ENCODE measurements at places on chromosomes 12 and 14. TPM values are rescaled to one million over a fixed set of nuclear protein-coding genes. Genes with fewer than 3 reads are reported as not detected.

DNA sequence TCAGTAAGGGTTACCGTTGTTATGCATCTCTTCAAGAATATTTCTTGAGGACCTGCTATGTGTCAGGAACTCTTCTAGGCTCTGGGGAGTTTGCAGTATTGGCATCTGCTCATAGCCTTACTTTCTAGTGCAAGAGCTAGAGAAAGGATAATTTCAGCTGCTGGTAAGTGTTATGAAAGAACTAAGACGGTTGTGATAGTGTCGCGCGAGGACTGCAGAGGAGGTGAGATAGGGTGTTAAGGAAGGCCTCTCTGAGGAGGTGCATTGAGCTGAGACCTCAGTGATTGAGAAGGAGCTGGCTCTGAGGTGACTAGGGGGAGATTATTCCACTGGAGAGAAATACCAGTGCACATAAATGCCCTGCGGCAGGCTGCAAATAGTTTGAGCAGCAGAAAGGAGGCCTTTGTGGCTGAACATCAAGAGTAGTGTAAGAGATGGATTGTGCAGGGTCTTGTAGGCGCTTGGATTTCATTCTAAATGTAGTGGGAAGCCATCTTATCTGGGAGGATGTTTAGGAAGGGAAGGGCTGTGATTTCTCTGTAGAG, 824 bp downstream of the DDX55 start:
- DNase-seq = no peak

PDE3A gene
- 4.9 TPM for total RNA-seq

SPTLC2 gene
- 79.7 TPM for total RNA-seq

DNA sequence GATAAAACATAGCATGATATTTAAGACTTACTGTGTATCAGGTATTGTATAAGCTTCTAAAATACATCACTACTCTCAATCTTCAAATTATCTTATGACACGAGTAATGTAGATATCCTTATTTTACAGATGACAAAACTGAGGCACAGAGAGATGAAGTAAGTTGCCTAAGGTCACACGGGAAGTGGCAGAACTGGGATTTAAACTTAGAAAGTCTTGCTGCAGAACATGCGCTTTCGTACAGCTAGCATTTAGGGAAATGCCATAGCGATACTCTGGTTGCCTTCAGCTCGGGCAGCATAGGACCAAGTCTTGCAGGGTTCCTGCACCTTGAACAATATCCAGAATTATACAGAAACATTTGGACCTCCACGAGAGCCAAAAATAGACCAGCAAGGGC, 162.4 kb downstream of the BRMS1L start:
- DNase-seq = no peak

DNA sequence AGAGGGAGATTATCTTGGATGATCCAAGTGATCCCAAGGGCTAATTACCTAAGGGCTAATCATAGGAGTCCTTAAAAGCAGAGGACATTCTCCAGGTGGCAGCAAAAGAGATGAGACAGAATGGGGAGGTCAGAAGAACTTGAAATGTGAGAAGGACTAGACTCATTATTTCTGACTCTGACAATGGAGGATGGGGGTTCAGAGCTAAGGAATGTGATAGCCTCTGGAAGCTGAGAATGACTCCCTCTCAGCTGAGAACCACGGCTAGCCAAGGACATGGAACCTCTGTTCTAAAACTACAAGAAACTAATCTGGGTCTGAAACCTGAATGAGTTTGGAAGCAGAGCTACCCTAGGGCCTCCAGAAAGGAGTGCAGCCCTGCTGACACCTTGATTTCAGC, 35.6 kb upstream of the ANKS1B start:
- no peak for DNase-seq

DNA sequence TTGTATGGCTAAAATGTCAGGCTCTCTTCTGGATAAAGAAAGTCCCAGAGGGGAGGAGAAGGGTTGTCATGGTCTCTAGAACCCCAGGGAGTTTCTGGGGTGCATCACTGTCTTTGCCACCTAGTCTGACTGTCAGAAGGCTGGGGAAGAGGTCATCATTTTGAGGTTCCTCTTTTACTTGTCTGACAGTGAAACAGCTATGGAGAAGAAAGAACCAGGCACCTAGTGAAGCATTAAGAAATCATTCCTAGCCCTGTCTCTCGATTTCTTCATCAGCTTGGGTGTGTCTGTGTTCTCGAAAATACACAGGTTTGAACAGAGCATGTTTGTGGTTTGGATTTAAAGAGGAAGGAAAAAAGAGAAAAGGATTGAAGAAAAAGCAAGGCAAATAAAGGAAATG, 158.7 kb upstream of the LRIG3 start:
- DNase-seq = no peak

GRCh38 chr14:71203306-71203705, 296.0 kb downstream of the PCNX1 start:
- no peak for DNase-seq

- no peak for DNase-seq
Measured at GRCh38 chr14:93369713-93370266, 22.8 kb downstream of the COX8C start.

DNA sequence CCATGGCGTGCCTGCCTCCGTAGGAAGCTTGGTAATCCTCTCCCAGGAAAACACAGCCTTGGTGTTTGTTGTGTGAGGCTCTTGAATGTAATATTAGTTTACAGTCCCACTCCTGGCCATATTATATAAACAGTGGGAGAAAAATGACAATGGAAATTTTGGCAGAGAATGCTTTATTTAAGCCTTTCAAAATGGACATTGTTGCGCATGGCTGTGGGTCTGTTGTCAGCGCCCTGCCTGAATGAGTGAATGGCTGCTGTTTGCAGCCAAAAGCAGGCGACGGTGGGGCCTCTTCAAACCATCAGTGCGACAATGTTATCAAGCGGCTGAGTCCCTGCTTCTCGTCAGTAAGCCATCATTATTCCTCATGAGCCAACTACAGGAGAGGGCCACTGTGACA, 201.8 kb upstream of the RMST start:
- DNase-seq = no peak

DNA sequence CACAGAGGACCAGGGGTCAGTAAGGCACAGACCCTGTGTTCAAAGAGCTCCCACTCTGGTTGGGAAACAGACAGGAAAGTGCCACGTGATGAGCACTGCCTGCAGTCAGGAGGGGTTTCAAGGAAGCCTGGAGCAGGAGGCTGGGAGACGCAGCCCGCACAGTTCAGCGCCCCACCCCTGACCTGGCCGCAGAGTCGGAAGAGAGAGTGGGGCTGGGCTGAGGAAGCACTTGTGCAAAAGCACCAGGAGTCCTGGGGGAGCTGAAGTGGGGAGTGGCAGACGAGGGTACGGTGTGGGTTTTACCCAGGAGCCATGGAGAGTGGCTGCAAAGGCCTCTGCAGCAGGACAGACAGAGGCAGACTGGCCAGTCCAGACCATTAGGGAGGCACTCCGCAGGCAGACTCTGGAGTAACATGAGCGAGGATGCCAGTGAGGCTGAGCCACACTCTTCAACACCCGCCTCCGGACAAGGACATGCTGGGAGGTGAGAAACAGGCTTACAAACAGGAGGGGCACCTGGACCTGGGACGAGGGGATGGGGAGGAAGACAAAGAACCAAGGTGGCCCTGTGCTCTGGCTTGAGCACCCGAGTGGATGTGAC, 85.7 kb upstream of the GPR68 start:
- peak; percentile 78 for DNase-seq

DNA sequence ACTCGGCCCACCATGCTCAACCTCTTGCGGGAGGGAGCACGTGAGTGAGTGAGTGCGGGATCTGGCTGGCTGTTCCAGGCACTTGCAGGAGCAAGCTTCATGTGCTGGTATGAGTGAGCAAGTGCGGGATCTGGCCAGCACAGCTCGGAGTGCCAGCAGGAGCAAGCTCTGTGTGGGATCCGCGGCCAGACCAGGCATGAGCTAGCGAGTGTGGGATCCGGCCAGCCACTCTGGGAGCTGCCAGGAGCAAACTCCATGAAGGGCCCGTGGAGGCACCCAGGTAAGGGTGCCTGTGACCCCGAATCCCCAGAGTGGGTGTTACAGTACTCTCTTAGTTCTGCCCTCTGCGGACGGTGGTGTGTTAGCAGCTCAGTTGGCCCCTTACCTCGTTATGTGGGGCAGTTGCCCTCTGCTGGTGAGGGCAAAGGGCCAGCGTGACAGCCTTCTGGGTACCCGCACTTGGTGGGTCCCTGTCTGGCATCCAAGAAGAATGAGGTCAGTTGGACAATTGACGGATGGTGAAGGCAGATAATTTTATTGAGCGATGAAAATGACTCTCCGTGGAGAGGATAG, 38.3 kb downstream of the RAD51B start:
- no peak for DNase-seq

DCN gene
- 11.1 TPM for total RNA-seq

- no peak for DNase-seq
Measured at GRCh38 chr14:75824318-75824717, 157.5 kb downstream of the TGFB3 start.

SLC7A7 gene
- total RNA-seq = 117 TPM

DNA sequence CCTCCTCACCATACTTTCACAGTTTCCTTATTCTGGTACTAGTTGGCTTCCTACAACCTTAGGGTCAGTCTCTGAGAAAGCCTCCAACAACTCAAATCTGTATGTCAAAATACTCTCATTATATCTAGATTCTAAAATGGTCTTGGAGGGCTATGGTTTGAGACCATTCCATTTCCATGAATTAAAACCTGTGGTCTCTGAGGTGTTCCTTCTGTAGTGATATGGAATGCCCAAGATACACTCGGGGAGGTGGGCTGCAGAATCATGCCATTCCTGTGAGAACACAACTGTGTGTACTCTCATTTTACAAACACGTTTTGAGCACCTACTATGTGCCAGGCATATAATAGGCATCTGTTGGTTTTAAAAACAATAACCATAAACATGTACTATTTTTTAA, 74.0 kb downstream of the FERMT2 start:
- no peak for DNase-seq

DNA sequence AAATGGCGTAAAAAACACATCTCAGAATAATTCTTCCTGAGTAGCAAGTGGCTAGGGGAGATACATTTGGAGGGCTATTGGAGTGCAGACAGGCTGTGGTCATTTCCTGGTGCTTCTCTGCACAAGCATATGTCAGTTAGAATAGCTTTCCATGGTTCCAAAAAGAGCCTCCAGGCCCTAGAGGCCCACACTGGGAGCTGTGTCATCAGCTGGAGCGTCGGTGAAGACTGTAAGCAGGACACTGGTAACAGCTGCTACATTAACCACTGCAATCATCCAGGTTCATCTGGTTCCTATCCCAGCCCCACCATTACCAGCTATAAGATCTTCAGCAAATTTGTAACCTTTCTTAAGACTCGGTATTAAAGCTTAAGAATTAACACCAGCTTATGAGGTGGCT, 31.7 kb upstream of the APPL2 start:
- no peak for DNase-seq

DNA sequence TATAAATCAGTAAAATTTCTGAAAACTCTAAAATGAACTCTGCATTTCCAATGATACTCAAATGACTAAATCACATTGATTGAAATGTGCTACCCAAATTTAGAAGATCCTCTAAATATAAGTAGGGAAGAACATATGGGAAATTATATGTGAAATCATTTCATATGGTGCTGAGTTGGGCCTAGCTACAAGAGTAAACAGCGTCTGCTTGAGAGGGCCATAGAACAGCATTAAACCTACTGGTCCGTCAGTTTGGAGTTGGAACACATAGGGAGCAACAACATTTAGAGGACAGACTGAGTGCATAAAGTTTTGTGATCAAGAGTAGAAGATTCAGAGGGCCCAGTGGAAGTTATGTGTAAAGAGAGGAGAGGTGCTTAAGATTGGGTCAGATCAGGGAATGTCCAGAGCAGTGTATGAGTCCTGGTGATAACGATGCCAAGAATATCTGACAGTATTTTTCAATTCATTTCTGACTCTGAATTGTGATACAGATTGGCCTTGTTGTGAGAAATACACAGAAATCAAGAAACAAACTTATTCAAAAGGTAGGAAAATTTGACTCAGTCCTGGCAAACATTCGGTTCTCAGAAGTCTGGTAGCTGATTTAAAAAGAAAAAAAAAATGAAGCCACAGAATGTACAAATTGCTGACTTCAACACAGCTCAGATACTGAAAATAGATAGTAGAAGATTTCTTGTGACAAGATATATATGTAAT, 362.2 kb downstream of the CCDC91 start:
- no peak for DNase-seq

GRCh38 chr12:91203610-91204009, 21.0 kb upstream of the DCN start:
- DNase-seq = no peak

DNA sequence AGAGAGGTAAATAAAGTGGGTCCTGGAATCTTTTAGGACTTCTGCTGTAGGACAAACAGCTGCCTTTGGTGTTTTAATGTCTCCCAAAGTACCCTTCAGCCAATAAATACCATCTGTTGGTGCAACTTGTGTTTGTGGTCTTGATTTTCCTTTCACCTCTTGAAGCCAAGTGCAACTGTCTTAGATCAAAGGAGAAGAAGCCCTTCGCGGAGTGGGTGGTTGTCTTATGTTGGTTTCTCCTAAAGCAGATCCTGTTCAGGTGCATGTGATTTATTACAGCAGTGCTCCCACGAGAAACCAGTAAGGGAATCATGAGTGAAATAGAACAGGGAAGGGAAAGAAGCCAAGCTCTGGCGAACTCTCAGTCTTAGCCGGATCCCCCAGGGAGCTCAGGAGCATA, 27.7 kb downstream of the HRK start:
- DNase-seq = no peak

GRCh38 chr12:32918890-32919801, 22.6 kb upstream of the PKP2 start:
- DNase-seq = no peak

GRCh38 chr12:96501133-96501761, 11.9 kb downstream of the CFAP54 start:
- peak; percentile 82 for DNase-seq

DNA sequence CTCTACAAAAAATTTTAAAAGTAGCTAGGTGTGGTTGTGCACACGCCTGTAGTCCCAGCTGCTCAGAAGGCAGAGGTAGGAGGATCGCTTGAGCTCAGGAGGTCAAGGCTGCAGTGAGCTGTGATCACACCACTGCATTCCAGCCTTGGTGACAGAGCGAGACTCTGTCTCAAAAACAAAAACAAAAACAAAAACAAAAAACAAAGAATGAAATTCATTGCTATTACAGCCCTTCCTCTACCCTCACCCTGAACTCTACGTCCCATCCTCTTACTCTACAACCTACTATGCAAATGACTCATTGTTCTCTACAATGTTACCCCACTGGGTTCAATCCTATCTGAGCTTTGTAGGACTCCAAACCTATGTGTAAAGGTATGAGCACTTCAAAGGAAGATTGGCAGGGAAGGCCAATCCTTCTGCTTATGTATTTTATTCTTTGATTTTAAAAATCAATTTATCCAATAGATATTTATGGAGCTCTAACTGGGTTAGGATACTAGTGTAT, 39.3 kb downstream of the NINJ2 start:
- no peak for DNase-seq

- no peak for DNase-seq
Measured at GRCh38 chr12:21073822-21074460, 57.1 kb upstream of the SLCO1B1 start.

- DNase-seq = peak; percentile 52
Measured at GRCh38 chr14:101064718-101065117, 161.2 kb upstream of the RTL1 start.

KCNH3 gene
- total RNA-seq = 1.0 TPM

GRCh38 chr14:91233936-91234790, 10.3 kb downstream of the GPR68 start:
- no peak for DNase-seq

ERBB3 gene
- 1.4 TPM for total RNA-seq
